ENCODE measurements at places on chromosomes 5 and 9.

GRCh38 chr5:1106385-1107166 is 5.3 kb downstream of the SLC12A7 start:
- no peak for DNase-seq

- no peak for DNase-seq
Observed at GRCh38 chr5:126814721-126815404, 37.9 kb downstream of the LMNB1 start.

- no peak for DNase-seq
Observed at GRCh38 chr5:159310511-159310910, 19.8 kb downstream of the IL12B start.

DNA sequence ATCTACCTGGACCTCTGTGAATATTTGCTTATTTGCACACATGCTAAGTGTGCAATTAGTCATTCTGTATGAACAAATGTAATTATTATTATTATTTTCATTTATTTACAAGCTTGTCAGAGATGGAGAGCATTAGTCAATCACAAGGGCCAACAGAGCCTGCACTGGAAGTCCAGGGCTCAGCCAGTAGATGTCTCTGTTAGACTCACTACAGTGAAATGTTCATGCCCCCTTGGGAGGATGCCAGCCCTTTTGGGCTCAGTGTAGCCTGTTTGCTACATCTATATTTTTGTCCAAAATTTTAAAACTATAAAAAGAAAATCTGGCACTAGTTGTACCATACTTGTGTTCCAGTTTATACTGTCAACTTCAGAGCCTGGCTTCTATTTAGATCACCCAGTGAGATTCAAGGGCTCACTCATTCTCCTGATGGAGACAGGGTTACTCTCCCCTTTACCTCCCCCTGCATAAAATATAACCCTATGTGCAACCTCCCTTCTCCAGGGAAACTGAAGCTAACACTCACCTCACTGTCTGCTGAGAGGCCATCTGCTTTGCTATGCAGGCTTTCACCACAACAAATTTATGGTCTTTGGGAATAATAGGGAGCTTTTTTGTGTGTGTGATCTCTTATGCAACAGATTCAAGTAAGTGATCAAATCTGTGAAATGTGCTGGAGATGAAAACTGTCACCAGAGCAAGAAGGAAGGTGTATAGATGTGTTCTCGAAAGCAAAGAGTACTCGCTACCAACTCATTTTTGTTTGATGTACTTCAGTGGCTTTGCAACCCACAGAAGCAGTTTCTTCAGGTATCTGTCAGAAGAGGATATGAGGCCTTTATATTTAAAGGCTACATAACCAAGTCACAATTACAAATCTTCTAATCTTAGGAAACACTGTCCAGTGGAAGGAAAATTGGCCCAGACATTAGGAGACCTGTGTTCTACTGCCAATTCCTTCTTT is 99.9 kb upstream of the TLE4 start:
- DNase-seq, result no peak

- no peak for DNase-seq
Observed at GRCh38 chr9:70802206-70802605, 319.2 kb downstream of the TRPM3 start.

DNA sequence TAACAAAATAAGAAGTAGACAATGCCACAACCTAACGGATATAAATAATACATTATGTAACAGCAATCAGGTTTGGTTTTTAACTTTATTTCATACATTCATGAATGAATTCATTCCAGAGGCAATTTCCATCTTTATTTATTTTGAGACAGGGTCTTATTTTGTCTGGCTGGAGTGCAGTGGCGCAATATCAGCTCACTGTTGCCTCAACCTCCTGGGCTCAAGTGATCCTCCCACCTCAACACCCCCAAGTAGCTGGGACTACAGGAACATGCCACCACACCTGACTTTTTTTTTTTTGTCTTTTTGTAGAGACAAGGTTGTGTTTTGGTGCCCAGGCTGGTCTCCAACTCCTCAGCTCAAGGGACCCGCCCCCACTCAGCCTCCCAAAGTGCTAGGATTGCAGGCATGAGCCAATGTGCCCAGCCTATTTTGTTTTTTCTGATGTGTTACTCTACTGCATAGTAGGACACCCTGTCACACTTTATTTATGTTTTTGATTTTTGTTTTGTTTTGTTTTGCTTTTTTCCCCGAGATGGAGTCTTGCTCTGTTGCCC is 26.3 kb upstream of the C5orf24 start:
- DNase-seq, result no peak

GRCh38 chr9:28648723-28649122 is 1075.4 kb upstream of the C9orf72 start:
- DNase-seq, result no peak

DNA sequence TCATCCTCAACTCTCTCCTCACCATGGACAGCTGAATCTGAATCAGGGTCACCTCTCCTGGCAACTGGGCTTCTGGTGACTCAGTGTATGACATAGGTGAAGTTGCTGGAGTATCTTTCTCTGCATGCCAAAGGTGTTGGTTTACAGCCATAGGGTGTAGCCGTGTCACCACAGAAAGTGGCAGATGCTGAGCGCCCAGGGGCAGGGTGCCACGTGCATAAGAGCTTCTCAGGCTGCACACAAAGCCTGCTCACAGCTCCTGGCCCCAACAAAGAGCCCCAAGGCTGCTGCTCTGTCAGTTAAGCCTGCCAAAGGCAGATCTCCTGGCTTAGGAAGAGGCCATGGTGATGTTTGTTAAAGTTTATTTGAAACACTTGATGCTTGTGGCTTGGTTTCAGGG is 297.7 kb upstream of the WWC1 start:
- no peak for DNase-seq

DNA sequence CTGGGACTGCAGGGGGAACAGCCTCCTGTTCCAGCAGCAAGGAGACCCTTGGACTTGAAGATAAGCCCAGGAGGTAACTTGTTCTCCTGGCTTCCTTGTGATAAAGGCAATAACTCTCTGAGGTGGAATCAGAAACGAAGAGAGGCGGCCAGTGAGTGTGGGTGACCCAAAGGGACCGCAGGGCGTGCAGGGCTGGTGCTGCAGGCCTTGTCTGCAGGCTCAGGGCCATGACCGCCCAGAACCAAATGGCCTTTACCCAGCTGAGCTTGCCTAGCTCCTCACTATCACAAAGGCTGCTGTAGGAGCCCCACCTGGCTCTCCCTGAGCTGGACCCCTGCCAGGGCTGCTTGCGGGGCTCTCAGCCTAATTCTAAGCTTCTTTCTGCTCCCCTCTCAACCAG is 72.5 kb downstream of the NDFIP1 start:
- no peak for DNase-seq

- no peak for DNase-seq
Observed at GRCh38 chr9:12194731-12195130, 498.5 kb upstream of the TYRP1 start.

- no peak for DNase-seq
Observed at GRCh38 chr5:172624996-172625964, 15.8 kb upstream of the NEURL1B start.

DNA sequence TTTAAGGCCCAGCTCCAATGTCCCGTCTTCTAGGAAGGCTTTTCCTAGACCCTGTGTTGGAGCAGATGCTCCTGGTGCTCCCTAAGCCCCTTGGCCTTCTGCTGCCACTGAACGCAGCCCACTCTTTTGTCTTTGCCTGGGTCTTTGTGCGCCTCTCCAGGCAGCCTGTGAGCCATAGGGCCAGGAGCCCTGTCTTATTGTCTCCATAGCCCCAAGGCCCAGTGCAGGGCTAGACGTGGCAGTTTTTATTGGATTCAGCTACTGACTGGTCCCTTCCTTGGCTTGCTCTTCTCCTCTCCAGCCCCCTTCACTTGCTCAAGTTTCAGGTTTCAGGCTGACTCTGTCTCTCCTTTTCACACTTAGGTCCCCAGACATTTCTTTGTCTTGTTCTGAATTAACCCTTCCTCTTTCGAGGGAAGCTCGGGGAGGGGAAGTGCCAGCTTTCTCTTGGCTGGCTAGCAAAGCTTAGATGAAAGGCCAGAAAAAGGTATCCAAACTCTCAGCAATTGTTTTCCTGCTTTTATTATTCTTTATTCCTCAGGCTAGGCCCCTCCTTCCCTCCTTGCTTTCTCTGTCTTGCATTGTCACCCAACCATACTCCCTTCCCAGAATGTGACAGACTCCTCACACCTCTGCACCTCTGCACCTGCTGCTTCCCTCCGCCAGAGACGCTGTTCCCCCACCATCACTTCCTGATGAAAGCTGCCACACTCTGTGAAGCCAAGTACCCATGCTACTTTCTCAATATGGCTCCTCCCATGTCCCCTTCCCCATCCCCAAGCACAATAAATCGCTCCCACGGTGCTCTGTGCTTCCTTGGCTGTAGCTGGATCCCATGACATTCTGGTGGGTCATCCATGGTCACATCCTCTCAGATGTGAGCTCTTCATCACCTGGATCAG is 101.6 kb upstream of the CPEB4 start:
- no peak for DNase-seq

- DNase-seq, result no peak
Observed at GRCh38 chr5:32074401-32074800, 99.7 kb downstream of the GOLPH3 start.

- DNase-seq, result no peak
Observed at GRCh38 chr5:83034036-83034435, 43.2 kb downstream of the TMEM167A start.

GRCh38 chr5:171808951-171809350 is 23.3 kb downstream of the SMIM23 start:
- no peak for DNase-seq

- DNase-seq, result no peak
Observed at GRCh38 chr5:160621526-160621925, 199.9 kb downstream of the PTTG1 start.

DNA sequence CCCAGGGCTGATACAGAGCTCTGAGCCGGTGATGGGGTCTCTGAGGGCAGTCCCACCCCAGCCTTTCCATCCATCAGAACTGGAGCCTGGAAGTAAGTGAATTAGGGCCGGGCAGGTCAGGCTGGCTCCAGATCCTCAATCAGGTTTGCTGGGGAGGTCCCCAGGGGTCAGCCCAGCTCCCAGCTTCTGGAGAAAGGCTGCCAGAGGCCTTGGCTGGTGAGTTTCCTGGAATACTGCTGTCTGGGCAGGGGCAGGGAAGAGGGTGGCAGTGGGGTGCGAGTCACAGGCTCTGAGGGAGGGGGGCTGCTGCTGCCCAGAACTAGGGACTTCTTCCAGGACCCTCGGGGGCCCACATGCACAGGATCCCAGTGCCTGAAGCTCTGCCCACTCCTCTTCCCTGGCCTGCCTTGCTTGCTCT is 200.6 kb upstream of the MVB12B start:
- DNase-seq, result no peak

DNA sequence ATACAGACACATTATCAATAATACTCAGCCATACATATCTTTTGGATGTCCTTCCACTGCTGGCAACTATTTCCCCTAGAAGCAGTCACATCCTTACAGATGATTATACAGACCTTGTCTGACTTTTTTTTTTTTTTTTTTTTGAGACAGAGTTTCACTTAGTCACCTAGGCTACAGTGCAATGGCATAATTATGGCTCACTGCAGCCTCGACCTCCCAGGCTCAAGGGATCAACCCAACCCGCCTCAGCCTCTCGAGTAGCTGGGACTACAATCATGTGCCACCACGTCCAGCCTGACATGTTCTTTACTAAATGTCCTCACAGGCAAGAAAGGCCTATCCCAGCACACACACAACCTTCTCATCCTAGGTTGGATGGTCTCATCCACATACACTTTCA is 24.0 kb downstream of the NR6A1 start:
- no peak for DNase-seq

GRCh38 chr5:58330781-58331180 is 129.1 kb downstream of the PLK2 start:
- DNase-seq, result no peak

DNA sequence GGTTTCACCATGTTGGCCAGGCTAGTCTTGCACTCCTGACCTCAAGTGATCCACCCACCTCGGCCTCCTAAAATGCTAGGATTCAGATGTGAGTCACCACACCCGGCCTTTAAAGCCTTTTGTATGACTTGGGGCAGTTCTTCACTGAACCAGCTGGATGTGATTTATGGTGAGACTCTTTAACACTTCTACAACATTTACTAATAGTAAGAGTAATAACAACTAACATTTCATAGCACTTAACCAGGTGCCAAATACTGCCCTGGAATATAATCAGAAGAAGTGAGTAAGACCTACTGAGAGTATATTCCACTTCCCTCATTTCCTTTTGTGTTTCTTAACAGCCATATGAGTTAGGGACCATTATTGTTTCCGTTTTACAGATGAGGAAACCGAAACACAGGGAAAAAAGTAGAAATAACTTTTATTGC is 10.0 kb downstream of the ZSWIM6 start:
- DNase-seq, result no peak

DNA sequence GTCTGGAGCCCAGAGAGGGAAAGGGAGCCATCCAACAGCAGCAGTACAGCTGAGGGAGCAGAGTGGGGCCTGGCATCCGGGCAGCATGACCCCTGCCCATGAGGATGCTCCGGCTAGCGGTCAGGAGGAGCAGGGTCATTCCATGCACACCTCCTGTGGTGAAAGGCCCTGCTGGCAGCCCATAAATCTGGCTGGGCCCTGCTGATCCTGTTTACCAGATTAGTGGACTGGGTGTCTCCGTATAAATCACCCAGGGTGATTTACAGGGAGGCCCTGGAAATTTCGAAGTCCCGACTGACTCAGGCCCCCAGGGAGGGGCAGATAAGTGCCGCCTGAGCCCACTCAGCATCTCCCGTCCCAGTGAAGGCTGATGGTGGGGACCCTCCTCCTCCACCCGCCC is 117.6 kb upstream of the HAND1 start:
- DNase-seq, result no peak

DNA sequence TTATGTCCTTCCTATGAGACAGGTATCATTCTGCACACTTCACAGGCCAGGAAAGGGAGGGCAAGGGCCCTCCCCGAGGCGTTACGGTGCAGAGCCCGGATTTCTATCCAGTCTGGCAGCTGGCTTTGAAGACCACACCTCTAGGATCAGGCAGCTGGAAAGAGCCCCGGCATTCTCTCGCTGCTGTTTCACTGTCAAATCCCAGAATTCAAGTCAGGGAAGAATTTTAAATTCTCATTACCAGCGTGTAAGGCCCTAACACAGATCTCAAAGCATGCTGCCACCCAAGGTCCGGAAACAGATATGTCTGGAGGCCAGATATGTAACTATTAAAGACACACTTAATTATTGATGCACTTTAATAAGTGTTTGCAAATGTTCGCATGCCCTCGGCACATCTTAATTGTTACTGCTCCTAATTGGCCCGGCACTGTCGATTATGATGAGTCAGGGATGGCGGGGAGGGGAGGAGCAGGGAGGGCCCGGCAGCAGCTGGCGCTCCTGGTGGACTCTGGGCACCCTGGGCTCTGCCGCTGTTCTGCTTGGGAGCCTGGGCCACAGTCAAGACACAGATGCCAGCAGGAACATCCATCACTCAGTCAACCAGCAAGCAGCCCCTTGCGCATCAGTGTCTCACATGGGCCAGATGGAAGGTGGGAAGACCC is 76.3 kb upstream of the BARHL1 start:
- no peak for DNase-seq

- DNase-seq, result no peak
Observed at GRCh38 chr9:36156116-36156515, 13.1 kb upstream of the CCIN start.

- no peak for DNase-seq
Observed at GRCh38 chr9:110065532-110065931, 142.4 kb downstream of the C9orf152 start.

GRCh38 chr5:6190838-6191237 is 187.5 kb downstream of the MED10 start:
- no peak for DNase-seq

All from SW 1271 (cell line).